ENCODE measurements at places on chromosomes 6 and 20.
A peak's percentile ranks its signal among the peaks of the same experiment; 100 is the strongest.

DNA sequence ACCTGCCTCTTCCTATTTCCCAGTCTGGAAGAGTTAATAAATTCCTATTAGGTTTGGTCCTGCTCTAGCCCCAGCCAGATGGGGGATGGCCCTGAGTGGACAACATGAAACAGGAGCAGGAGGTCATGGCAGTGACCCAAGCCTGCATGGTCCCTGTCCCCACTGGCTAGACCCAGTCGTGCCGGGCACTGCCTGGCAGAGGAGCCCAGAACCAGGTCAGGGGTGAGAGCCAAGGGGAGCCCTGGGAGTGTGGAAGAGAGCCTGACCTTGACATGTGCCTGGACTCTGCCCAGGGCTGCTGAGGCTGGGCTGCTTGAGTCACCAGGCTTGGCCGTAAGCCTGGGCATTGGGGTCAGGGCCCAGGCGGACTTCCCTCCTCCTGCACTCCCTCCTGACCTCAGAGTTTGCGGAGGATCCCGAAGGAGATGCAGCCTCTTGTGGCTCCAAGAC lies 3.6 kb downstream of the AVP start:
- no peak for DNase-seq

DNA sequence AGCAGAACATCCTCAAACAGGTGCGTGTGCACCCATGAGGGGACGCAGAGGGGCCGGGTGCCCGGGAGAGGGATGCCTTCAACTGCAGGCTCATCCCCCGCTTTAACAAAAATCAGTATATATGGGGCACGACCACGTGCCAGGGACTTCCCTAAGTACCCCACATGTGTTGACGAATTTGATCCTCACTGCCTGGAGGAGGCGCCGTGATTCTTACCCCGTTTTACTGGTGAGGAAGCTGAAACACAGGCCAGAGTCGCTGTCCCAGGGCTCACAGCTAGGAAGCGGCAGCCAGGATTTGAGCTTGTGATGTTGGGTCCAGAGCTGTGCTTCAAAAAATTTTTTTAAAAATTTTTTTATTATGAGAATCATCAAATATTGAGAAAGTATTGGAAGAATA lies 44.8 kb downstream of the ITPR3 start:
- DNase-seq, result no peak

GRCh38 chr6:56156643-56157042 lies 90.7 kb downstream of the COL21A1 start:
- DNase-seq, result no peak

DNA sequence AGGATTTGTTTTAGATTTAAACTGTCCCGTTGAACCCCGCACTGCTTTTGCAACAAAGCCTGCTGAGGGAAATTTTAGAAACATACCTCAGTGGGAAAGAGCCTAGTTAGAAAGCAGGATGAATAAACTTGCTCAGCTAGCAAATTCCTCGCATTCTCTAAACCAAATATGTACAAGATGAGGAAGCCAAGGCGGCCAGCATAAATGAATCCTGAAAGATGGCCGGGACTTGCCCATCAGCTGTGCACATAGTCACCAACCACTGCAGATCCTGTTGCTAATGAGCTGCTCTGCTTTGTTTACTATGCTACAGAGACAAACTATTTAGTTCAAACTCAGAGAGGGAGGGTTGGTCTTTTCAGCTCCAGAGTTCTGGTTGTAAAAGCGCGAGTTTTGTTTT lies 49.0 kb downstream of the TMEM170B start:
- DNase-seq, result no peak

DNA sequence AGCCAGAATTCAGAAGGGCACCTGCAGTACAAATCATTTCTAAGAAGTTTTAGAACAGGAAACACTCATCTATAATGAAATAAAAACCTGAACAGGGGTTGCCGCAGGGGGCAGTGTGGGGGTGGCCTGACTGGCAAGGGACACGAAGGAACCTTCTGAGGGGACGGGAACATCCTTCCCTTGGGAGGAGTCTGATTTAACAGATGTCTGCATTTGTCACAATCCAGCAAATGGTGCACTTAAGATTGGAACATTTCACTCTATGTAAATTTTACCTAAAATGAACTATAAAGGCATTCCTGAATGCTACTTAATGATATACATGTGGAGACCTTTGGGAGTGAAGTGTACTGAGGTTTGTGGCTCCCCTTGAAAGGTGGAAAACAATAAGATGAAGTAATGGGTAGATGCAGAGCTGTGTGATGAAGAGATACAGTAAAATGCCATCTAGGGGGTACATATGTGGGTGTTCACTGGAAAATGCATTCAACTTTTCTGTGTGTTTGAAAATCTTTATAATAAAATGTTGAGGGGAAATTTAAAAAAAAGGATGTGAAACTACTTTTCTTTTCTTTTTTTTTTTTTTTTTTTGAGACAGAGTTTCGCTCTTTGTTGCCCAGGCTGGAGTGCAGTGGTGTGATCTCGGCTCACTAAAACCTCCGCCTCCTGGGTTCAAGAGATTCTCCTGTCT lies 89.5 kb downstream of the SNX5 start:
- DNase-seq, result no peak

DNA sequence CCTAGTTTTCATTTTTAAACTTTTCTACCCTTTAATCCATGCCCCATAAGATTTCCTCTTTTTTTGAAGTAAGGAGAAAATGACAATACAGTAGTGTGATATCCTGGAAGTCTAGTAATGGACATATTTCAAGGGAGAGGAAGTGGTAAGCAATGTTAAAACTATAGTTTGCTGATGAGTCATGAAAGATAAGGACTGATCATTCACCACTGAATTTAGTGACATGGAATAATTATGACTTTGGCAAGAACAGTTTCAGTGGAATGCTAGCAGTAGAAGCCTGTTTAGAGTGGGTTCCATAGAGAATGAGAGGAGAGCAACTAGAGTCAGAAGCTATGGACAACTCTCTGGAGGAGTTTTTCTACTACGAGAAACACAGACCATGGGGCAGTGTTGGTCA lies 24.9 kb upstream of the SLC2A12 start:
- DNase-seq, result no peak

DNA sequence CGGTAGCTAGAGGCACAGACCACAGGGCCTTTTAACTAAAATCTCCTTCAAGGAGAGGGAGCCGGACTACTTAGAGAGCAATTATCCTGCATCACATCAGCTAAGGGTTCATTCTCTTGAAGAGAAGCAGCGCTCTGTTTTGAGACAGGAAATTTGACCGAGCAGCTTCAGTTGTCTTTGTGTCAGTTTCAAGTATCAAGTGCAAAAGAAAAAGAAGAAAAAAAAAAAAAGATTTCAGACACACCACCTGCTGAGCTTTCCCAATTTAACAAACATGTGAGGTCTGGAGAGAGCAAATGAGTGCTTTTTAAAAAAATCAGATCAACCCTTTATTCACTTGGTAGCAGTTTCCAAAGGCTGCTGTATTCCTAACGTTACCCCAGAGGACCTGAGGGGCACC lies 273.5 kb upstream of the POU3F2 start:
- DNase-seq, result no peak

DNA sequence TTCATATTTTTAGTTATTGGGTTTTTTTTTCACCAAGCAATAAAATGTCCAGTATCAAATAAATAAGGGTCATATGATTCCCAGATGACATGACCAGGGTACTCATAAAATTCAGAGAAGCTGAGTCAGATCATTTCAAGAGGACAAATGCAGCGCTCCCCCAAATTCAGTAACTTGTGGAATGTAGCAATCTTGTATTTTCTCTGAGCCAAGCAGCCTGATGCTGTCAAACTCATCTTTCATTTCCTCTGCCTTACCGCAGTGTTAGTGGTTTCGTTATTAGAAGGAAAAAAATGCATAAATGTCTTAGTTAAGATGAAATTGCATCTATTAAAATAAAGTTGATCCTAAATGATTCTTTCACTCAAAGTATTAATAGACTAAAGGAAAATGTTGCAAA lies 57.8 kb upstream of the EDN1 start:
- no peak for DNase-seq

- DNase-seq, result no peak
These were observed 34.9 kb downstream of the C20orf203 start for GRCh38 chr20:32638848-32639247.

DNA sequence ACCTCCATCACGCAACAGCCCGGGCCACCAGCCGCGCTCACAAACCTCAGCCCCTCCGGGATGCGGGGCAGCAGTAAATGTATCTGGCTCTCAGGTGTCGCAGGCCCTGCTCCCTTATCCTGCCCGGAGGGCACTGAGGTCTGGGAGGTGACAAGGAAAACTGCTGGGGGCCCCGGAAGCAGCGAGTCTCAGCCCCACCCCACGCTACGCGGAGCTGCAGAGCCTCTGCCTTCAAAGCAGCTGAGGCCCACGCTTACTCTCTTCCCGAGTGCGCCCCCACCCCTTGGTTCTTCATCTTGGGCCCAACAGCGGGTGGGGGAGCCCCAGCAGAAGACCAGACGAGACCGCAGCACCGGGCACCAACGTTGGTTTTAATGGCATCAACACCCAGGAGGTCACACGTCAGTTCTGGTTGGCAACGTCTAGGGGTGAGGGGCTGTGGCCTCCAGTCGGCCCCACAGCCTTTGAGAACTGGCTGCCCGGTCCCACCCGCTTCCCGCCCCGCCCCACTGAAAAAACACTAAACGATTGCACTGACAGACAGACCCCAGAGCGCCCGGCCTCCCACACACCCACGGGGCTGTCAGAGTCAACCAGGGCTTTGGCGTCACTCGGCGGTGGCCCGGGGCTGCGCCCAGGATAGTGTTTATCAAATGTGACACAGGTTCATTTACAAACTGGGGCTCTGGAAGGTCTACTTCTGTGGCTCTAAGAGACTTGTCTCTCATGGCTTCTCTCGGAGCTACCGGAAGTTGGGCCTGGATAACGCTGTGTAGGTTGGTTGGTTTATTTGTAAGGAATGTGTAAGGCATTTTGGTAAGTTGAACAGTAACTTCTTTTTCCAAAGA lies 43.7 kb downstream of the DSTN start:
- no peak for DNase-seq

GRCh38 chr20:20214757-20215275 lies 153.1 kb upstream of the INSM1 start:
- no peak for DNase-seq

- no peak for DNase-seq
These were observed 144.0 kb upstream of the TBX18 start for GRCh38 chr6:84908304-84908904.

DNA sequence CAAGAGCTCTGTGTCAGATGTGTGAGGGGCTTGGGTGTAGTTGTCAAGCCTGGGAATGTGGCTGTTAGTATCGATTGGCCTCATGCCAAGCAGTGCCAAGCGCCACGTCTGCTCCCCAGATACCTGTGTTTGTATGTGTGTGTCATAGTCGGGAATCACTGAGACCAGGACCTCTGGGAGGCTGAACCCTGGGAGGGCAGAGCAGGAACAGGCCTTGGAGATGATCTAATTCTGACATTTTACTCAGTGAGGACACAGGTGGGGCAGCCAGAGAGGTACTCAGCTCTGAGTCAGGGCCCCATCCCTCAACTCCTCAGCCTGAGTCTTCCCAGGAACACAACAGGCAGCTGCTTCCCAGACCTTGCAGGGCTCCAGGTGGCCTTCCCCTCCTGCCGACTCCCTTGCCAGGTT lies 51.2 kb upstream of the FANCE start:
- DNase-seq, result no peak

- no peak for DNase-seq
These were observed 30.3 kb downstream of the RPF2 start for GRCh38 chr6:111012143-111012452.

GRCh38 chr20:362271-363254 lies 15.7 kb downstream of the NRSN2 start:
- peak; percentile 81 for DNase-seq

- DNase-seq, result no peak
These were observed 101.1 kb downstream of the HIVEP1 start for GRCh38 chr6:12113190-12113577.

GRCh38 chr6:136761227-136761922 lies 30.9 kb downstream of the MAP3K5 start:
- peak; percentile 16 for DNase-seq

DNA sequence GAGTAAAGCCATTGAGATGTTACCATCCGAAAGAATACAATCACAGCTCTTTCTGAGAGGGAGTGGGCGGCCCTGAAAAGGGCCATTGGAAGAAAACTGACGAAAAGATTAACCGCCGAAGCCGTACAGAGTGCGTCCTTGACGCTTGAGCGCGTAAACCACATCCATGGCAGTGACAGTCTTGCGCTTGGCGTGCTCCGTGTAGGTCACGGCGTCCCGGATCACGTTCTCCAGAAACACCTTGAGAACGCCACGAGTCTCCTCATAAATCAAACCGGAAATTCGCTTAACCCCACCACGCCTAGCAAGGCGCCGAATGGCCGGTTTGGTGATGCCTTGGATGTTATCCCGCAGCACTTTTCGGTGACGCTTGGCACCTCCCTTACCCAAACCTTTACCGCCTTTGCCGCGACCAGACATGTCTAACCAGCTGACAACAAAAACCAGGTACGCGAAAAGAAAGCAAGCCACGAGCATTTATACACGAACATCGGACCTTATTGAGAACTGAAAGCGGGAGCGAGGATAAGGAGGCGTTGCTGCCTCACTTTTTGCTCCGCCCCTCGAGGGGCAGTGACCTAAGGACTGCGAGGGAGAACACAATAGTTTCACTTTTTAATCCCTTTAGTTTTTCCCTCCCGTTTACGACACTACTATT lies 60.3 kb upstream of the HFE start:
- DNase-seq, result peak; percentile 96

GRCh38 chr6:34295721-34296120 lies 46.9 kb upstream of the SMIM29 start:
- no peak for DNase-seq

DNA sequence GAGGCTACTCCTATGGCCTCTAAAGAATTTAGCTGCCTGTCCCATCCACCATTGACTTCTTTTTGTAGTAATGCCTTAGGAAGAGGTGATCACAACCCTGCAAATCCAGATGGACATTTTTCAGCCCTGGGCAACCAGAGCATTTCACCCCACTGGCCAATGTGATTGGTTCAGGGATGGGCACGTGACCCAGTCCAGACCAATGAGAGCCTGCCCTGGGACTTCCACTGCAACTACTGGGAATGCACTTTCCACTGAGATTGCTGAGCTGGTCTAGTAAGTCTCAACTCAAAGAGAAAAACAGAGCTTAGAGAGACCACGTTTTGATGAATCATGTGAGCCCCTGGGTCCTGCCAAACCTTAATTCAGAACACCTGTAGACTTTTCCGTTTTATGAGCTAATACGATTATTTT lies 8.9 kb upstream of the UBE2V1 start:
- no peak for DNase-seq

DNA sequence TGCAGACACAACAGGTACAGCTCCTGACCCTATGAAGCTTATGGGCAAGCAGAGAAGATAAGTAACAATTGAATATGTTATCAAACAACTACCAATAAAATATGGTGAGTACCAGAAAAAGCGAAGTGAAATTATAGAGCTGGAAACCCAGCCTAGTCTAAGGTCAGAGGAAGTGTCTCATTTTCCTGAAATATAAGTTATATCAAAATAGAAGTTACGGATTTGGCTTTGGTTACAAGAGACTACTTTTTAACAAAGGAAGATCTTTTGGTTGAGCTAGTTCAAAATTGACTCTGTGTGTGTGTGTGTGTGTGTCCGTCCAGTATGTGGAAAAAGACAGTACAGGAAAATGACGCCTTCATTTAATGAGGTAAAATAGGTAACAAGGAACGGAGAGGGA lies 8.9 kb downstream of the STX11 start:
- no peak for DNase-seq

- DNase-seq, result no peak
These were observed at the start of gene LY6G5B for GRCh38 chr6:31669676-31670075. Gene LY6G5B, plus strand, starts transcription at chr6:31669976. Its CDS starts 975 bp downstream, at chr6:31670951.
